ENCODE measurements at places on chromosomes 13 and 19. TPM values are rescaled to one million over a fixed set of nuclear protein-coding genes. Genes with fewer than 3 reads are reported as not detected.

DNA sequence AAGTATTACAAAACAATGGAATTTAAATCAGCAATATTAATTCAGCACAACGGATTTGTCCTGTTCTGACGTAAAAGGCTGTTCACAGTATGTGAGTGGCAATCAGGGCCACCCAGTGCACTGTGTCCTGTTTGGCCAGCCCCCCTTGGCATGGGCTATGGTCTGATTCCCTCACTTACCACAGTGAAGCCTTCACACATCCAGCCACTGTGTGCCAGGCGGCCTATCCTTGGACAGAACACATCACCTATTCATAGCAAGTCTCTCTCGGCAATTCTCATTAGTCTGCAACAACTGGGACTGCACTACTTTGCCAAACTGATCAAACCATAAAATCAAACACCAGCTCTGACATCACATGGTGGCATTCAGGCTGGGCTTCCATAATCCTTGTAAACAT, 221.5 kb upstream of the TSHZ3 start:
- no peak for DNase-seq

GRCh38 chr13:106500445-106500844, 35.0 kb downstream of the EFNB2 start:
- DNase-seq = no peak

- DNase-seq = no peak
Measured at GRCh38 chr13:73251626-73252265, 192.9 kb downstream of the KLF5 start.

- peak; percentile 32 for DNase-seq
Measured at GRCh38 chr19:18514800-18515682, 6.8 kb downstream of the ELL start.

HIPK4 gene
- total RNA-seq = not detected

Measured in HFFc6 (cell line).